NCI-H2107 (cell line): ENCODE measurements at places on chromosomes 4 and X.

GRCh38 chr4:109648266-109648996, 54.8 kb downstream of the CASP6 start:
- no peak for DNase-seq

DNA sequence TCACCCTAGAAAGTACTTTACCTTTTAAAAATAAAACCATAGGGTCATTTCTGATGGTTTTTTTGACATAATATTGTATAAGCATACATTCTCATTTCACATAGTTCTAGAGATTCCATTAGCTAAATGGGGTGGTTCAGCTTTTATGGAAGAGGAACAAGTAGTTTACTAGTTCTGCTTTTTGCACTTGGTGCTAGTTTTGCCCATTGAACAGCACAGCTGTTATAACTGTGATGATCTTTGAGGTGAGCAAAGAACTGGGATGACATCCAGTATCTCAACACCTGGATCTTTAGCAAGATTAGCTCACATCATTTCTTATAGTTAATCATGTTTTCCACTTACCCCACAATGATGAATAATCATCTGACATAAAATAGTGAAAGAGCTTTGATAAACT, 40.9 kb downstream of the MOB1B start:
- DNase-seq, result no peak

- DNase-seq, result no peak
Measured at GRCh38 chr4:39702716-39703115, 4.8 kb downstream of the UBE2K start.

DNA sequence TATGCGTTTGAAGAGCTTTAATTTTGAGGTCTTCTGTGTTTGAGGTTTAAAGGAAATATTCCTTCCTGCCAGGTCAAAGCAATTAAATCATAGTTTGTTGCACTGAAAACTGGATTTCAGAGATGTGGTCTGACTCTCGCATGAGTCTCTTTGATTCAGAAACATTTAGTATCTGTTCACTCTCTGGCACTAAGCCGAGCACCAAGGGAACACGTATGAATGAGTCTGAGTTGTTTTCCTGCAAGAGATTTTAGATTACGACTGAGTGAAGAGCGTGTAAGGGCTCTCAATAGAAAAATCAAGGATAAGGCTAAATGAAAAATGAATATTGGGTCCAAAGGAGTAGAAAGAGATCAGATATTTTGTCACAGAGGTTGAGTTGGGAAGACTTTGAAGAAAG, 875.4 kb upstream of the PRKX start:
- DNase-seq, result no peak

DNA sequence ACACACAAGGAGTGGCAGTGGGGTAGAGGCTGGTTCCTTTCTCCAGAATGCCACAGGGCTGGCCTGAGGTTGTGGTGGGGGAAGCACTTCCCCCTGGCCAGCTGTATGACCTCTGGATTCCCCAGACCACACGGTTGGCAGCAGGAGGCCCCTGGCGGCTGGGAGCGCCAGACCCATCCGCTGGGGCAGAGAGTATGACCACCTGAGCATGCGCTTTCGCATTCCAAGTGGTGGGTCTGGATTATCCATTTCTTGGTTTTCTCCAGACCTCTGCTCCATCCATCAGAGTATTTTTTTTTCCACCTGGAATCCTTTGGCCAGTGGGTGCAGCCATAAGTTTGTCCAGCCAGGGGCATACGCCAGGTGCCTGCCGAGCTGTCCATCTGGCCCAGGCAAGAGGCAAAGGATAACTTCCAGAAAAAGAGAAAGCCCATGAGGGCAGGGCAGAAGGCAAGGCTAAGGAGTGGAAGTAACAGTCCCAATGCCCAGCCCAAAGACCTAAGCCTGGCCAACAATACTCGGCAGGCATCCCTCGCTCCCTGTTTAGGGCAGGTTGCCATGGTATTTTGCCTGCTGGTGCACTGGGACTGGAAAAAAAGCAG, 39.3 kb downstream of the NHSL2 start:
- no peak for DNase-seq

- no peak for DNase-seq
Measured at GRCh38 chr4:114472269-114473032, 126.2 kb upstream of the UGT8 start.

- no peak for DNase-seq
Measured at GRCh38 chr4:5774416-5775036, 63.5 kb downstream of the EVC start.

DNA sequence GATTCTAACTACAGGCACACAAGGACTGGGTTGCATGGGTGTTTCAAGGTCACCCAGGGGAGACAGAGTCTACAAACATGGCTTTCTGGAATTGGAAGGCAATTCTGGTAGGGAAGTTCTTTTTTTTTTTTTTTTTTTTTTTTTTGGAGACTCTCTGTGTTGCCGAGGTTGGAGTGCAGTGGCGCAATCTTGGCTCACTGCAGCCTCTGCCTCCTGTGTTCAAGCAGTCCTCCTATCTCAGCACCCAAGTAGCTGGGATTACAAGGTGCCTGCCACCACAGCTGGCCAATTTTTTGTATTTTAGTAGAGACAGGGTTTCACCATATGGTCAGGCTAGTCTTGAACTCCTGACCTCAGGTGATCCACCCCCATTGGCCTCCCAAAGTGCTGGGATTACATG, 16.3 kb upstream of the FHDC1 start:
- DNase-seq, result no peak

DNA sequence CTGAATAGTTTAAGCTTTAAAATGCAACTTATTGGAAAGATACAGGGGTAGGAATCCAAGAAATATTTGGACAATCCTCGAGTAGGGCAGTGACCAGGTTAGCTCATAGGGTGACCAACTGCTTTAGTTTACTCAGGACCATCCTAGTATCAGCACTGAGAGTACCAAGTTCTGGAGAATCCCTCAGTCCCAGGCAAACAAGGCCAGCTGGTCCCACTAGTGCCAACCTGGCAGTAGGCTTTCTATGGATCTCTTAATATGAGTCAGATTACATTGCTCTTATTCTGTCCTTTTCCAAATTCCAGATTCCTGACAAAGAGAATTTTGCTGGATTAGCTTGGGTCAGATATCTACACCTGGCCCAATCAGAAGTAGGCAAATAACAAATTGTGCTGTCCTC, 493.7 kb downstream of the KCNIP4 start:
- no peak for DNase-seq

GRCh38 chr4:88735564-88735963, 37.9 kb upstream of the NAP1L5 start:
- DNase-seq, result no peak

DNA sequence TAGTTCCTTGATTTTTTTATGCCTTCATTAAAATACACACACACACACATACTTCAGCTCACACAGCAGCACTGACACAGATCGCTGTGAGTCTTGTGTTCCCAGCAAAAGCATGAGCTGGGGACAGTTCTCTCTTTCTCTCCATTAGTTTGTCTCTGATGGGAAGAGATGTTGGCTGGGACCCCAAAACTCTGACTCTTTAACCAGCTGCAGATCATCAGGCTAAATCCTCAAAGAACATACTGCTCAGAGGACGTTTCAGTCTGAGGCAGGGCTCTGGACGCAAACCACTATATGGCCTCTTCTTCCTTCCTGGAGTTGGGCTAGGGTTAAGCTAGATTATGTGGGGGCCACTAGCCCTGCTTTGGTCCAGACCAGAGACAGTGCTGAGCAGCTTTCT, 109.6 kb downstream of the NHSL2 start:
- no peak for DNase-seq

- no peak for DNase-seq
Measured at GRCh38 chr4:159105761-159106243, 2.9 kb downstream of the RAPGEF2 start.

GRCh38 chr4:111011458-111011857, 388.6 kb upstream of the PITX2 start:
- DNase-seq, result no peak

GRCh38 chrX:13317366-13317765, 2.5 kb downstream of the ATXN3L start:
- no peak for DNase-seq

GRCh38 chr4:2443061-2443730, 24.4 kb downstream of the CFAP99 start:
- no peak for DNase-seq

DNA sequence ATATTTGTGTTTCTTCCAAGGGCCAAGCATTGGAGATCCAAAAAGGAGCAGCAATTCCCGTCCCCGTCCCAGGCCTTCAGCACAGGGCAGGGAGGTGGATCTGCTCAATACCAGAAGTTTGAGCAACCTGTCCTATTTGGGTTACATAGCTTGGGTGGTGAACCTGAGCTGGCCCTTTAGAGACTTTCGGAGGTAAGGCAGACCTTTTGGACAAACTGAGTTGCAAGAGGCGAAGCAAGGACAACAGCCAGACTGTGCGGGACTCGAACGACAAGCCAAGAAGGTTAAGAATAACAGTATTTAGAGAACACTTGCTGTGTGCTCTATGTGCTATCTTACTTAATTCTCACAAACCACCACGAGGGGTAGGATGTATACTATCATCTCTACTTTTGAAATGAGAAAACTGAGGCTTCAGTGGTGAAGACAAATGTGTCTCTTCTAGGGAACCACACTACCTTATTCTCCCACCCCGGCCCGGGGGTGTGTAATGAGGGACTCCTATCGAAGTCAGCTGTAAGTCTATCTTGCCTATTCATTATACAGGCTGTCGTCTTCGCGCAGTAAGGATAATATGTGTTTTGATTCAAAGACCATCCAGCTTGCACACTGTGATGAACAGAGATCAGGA, 1.3 kb downstream of the NOP14 start:
- no peak for DNase-seq

DNA sequence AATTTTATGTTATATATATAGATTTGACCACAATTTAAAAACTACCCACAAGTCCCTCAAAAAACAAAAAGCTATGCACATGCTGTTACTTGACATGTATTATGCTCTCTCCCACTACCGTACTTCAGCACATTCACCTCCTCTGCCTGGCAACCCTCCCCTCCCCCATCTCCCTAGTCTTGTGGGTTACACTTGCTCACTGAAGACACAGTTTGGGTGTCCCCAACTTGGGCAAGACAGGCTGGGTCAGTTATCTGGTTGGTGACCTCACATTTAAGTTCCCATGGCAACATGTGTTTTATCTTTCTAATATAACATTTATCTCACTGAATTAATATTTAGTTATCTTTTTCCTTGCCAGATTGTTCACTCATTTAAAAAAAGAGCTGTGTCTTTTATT, 32.7 kb downstream of the SEC24D start:
- no peak for DNase-seq

- DNase-seq, result no peak
Measured at GRCh38 chr4:17489721-17490120, 22.2 kb downstream of the QDPR start.

DNA sequence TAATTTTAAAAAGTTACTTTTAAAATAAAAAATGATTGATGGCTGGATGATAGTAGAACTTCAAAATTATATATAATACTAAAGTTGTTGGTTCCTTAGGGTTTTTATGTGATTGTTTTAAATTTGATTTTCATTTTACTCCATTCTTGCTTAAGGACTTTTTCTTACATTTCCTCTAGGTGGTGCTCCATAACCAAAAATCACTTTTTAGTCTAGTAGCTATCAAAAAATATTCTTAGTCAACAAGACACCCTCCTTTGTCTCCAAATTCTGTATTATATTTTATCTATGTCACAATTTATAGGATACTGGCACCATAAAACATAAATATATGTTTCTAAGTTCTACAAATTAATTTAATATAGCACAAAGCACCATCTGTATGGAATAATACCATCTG, 67.2 kb upstream of the BRWD3 start:
- peak; percentile 6 for DNase-seq

GRCh38 chr4:122453384-122453995, 3.0 kb downstream of the IL2 start:
- no peak for DNase-seq

DNA sequence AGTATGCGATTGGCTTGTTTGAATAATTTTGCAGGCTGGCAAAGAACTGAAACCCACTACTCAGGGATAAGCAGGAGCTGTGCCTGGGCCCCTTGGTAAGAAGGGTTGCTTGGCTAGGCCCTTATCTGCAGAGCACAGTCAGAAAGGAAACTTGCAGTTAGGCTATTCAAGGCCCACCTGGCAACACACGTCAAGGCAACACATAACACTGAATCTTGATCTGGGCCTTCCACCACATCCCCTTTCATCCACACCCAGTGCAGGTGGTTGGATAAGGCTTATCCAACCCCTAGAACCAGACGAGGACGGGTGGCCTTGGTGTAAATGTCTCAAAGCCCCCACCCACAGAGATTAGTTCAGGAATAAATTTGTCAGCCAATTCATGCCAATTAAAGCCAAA, 72.8 kb upstream of the NEIL3 start:
- no peak for DNase-seq

DNA sequence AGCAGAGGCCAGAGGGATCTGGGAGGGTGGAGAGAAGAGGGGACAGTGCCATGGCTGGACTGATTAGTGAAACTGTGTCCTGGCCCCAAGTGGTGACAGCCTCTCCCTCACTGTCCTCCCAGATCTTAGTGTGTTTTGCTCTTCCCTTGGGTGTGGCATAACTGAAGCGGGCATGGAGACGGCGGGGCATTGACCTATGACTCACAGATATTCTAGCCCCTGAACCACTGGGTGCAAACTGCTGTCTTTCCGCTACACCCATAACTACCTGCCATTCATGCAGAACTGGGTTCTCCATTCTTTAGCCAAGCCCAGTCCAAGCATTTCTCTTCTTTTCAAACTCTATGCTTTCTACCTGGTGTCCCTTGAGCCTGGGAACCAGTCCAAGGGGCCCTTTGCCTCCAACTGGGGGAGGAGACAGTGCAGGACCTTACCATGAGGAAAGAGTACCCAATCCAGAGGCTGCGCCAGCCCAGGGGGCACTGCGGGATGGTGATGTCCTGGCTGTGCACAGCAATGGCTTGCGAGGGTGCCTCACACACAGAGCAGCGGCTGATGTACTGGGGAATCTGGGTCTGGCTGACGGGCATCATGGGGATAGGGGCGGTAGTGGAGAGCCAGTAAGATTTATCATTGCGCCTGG, 67.6 kb downstream of the ATG4A start:
- no peak for DNase-seq

DNA sequence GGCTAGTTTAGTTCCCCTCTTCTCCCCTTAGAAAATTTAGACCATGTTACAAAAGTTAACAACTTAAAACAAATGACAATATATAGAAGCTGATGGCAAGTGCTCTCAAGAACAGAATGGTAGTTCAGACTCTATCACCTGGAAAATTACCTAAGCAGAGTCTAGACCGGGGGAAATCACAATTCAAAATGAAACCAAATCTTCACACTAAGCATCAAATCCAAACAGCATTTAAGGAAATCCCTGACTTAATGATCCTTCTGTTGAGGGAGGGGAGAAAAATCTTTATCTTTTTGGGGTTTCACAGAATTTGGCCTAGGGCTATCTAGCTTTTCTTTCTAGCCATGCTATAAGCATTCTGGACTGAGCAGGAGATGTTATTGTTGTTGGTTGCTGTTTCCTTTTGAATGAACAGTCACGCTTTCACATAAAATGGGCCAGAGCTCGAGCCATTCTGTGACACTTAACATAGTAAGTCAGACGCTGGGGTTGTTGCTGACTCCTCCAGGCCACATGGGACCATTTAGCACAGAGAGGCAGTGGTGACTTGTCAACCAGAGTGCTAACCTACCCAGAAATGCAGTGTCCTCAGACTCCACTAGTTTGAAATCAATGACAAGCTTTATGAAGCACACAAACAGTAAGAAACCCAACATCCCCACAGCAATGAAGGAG, 16.0 kb upstream of the LSM6 start:
- no peak for DNase-seq

- no peak for DNase-seq
Measured at GRCh38 chr4:102511830-102512605, 10.9 kb downstream of the NFKB1 start.
